ENCODE measurements at places on chromosomes 4 and X.

DNA sequence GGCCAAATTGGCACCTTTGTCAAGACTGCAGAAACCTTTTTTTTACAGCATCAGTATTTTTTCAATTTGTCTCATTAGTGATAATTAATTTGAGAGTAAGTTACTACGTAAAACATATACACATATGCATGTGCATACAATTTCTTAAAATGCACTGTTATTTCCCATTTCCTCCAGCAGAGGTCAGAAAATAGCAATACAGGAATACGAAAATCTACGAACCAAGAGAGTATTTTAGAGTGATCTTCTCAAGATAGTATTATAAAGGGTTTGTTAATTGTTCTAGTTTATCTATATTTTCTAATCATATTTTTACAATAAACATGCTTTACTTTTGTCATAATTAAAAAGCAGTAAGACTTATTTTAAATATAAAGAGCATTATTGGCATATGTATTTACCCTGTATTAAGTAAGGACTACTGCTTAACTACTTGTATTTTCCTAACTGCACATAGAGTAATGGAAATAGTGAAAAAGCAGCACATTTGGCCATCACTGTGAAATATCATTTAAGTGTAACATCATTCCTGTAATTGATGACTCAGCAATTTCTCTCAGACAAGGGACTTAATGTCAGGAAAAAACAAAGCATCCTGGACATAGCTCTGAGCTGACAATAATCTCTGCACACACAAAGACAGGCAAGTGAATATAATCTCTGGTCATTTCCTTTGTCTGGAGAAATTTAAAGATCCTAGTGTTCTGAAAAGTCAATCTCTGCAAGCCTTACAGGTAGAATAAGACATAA lies 45.6 kb downstream of the MAOB start:
- no peak for DNase-seq

DNA sequence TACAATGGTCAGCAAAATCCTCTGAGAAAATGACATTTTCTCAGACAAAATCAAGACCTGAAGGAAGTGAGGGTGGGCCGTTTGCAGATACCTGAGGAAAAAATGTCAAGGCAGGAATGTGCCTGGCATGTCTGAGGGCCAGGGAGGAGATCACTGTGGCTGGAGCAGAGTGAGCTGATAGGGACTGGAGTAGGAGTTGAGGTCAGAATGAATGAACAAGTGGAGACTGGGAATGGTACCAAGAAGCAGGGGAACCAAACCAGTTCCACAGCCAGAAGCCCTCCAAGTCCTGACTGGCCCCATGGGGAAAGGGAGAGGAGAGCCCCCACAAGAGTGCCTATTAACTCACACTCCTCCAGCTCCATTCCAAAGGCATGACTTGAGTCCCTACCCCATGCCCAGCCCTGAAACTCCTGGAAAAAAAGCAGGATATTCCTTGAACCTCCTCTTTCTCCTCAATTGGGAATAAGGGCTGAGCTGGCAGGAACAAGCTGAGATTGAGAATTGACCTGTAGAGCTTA lies 41.5 kb downstream of the STEEP1 start:
- DNase-seq, result no peak

DNA sequence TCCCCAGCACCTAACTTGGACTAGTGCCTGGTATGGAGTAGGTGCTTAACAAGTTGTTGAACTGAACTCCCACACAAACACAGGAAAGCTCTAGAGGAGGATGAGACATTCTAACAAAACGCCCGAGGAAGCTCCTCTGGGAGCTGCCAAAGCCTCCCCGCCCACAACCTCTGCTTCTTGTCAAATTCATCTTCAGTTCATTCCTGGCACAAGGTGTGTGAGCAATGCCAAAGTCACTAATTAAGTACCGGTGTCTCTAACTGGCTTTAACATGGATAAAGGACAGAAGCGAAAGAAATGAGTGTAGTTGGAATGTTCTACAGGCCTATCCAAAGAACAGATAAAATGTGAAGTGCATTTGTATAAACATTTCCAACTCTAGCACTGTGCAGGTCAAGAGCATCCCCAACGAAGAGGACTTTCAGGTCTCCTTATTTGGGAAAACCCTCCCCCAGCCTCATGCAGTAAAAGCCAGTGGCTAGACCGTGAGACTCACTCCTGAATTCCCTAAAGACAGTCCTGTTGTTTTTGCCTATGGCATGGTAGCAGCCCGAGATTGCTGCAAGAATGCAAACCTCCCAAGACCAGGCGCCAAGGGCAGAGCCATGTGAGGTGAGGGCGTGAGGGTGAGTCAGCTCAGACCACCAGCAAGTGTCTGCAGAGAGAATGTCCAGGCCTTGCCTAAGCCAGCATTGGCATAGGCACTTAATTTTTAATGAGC lies 72.2 kb upstream of the KLF3 start:
- no peak for DNase-seq

- no peak for DNase-seq
Observed at GRCh38 chr4:126738926-126739325, 893.8 kb upstream of the INTU start.

- DNase-seq, result no peak
Observed at GRCh38 chrX:118254611-118255010, 91.3 kb upstream of the WDR44 start.

DNA sequence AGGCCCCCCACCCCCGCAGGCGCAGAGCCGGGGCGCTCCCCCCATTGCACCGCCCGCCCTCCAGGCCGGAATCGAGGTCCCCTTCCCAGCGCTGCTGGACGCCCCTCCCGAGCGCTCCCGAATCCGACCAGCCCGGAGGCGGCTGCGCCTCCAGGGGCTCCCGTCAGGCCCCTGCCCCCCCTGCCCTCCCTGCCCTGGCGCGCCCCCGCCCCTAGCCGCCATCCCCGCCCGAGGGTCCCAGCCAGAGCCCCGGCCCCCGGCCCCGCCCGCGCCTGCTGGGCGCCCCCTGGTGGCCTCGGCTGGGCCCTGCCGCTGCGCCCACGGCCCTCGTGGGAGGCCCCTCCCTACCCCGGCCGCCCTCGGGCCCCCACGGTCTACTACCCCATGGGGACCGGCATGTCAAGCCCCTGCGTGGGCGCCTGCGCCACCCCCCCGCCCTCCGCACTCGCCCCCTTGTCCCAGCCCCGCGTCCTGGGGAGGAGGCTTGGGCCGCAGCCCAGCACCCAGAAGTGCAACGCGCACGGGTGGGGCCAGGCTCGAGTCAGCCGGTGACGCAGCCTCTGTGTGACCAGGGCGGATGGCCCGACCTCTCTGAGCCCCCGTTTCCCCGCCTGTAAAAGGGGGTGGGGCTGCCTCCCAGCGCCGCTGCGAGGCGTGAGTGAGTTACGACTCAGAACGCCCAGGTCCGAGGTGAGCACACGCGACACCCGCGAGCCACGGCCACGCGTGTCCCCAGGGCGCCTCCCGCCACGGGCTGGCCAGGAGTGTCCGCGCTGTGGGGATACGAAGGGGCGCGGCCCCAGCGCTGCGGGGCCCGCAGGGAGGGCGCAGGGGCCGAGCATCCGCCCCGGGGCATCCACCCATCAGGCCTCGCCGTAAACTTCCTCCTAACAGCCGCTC lies 104.9 kb downstream of the FAM53A start:
- DNase-seq, result peak; percentile 52
